ENCODE measurements at places on chromosomes 4 and X.
A peak's percentile ranks its signal among the peaks of the same experiment; 100 is the strongest.

GRCh38 chr4:152462047-152462446 is 73.8 kb downstream of the FBXW7 start:
- DNase-seq, result no peak

DNA sequence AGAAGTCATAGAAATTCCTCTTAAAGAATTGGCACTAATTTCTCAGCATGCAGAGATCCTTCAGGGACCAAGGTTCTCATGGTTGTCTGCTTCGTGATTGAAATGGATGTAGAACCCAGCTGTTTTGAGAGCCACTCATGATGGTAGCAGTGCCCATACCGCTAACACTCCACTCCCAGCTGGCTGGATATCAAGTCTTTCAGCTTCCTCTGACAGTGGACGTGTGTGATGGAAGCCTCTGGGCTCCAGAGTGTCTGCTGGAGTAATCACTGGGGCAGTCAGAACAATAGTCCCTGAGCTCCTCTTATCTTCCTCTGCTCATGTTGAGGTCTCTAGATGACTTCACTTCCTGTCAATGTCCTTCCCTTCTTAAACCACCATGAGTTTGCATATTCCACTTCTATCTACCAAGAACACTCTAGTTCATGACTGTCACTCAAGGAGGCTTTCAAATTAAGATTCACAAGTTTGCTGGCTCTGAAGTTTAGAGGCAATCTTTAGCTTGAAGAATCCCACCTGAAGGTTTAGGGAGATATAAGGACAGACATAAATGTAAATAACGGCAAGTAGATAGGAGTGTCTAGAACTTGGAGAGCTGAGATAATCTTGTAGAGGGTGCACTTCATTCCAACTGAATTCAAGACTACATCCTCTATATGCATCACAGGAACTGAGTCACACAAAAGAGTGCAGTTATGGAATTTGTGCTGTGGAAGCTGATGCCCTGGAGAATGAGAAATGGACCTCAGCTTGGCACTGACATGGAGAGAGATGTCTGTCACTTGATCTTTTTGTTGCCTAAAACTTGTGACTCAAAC is 64.5 kb upstream of the WDR1 start:
- no peak for DNase-seq

GRCh38 chrX:125398959-125399440 is 79.3 kb downstream of the TEX13C start:
- no peak for DNase-seq

DNA sequence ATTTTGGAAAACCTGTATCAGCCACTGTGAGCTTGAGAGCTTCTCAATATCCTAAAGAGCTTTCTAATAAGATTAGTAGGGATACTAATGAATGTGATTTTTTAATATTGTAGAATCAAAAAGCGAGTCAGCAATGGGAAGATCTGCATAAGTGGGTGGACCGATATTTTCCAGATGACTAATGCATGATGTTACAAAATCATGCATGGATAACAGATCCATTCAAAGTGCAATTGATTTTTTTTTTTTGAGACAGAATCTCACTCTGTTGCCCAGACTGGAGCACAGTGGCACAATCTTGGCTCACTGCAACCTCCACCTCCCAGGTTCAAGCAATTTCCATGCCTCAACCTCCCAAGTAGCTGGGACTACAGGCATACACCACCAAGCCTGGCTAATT is 7.3 kb upstream of the CLDN2 start:
- DNase-seq, result no peak

DNA sequence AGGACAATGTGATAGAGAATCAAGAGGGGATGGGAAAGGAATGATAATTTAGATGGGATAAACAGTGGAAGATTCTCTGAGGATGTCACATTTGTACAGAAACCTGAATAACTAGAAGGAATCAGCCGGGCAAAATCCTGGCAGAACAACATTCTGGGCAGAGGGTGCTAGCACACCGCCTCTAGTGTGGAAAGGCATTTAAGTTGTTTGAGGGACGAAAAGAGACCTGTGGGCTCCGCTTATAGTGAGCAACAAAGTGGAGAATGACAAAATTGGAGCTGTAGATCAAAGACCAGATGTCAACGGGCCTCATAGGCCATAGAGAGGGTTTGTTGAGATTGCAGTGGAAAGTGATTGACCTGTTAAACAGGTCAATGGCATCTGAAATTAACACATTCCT is 596.0 kb upstream of the SLIT2 start:
- no peak for DNase-seq

GRCh38 chr4:7073526-7074390 is 5.9 kb upstream of the GRPEL1 start:
- no peak for DNase-seq

GRCh38 chrX:151397741-151398070 is 700 bp downstream of the VMA21 start:
- no peak for DNase-seq

- no peak for DNase-seq
Measured at GRCh38 chr4:184769141-184769765, 35.4 kb upstream of the CENPU start.

DNA sequence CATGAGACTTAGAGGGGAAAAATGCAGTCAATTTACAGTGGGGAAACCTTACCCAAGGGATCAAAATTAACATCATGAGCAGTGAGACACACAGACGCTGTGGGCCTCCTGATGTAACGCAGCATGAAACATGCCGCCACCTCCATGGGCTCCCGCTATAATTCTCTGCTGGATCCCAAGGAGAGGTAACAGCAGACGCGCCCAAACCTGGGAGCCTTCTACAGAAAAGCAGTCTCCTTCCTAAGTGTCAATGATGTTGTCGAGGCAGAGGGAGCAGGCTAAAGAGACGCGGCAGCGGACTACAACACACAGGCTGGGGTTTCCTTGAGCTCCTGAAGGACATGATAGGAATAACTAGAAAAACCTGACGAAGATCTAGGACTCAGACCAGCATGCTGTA is 142.3 kb downstream of the AFAP1 start:
- DNase-seq, result no peak

GRCh38 chr4:73631565-73632226 is 11.5 kb upstream of the RASSF6 start:
- no peak for DNase-seq

DNA sequence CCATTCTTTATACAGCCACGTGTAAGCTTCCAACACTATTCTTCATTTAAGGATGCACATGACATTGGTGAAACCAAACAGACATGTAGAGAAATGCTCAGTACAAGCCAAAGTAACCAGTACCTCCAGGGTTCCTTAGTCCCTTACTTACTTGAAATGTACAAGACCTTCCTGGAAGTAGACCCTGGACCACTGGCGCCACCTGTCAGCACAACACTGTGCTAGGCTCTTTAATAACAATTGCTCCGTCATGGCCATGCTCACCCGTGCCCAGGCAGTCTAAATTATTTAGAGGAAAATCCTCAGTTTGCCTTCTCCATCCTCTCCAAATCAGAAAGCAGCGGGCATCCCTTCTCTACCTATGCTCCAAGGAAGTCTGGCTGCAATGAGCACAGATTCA is 52.7 kb downstream of the ADGRA3 start:
- DNase-seq, result no peak

GRCh38 chr4:38115601-38116000 is 155.4 kb downstream of the PTTG2 start:
- DNase-seq, result no peak

- no peak for DNase-seq
Measured at GRCh38 chrX:861921-862320, 231.3 kb downstream of the SHOX start.

DNA sequence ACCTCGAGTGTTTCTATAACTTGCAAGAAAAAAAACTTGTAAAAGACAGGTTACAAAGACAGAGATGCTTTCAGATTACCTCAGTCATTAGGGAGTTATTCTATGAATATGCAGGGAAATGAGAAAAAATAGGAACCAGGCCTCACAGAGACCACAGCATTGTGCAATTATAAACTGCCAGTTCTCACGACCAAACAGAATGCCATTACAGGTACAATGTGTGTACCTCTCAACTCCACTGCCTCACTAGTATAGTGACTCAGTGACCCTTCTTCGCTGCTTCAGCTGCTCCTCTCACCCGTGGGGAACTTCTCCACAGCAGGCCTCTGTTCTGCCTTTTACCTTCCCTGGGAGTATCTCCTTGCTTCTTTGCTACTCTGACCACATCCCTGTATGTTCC is 2.3 kb upstream of the HTATSF1 start:
- no peak for DNase-seq

DNA sequence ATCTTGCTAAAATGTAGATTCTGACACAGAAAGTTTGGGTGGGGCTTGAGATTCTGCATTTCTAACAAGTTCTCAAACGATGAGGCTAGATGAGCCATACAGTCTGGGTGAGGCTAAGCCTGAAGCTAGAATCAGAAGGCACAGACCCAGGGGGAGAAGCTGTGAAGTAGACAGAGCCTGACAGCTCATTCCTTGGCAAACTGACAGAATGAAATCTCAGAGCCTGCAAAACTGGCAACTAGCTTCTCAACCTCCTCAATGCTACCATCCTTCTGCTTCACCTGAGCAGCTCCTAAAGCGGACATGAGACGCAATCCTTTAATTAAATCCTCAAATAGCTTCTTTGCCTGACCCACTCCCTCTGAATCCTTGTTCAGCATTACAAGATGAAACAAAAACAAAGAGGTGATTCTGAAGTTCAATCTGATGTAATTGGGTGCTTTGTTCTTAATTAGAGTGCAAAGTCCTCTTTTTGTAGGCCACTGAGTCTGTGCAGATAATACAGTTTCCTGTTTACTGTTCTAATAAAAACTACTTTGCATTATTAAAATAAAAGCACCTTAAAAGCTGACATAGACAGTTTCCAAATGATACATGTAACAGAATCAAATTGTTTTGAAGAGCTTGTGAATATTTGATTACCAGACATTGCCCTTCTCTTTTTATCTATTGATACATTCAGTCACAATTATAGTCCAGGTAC is 71.0 kb upstream of the BMP2K start:
- no peak for DNase-seq

DNA sequence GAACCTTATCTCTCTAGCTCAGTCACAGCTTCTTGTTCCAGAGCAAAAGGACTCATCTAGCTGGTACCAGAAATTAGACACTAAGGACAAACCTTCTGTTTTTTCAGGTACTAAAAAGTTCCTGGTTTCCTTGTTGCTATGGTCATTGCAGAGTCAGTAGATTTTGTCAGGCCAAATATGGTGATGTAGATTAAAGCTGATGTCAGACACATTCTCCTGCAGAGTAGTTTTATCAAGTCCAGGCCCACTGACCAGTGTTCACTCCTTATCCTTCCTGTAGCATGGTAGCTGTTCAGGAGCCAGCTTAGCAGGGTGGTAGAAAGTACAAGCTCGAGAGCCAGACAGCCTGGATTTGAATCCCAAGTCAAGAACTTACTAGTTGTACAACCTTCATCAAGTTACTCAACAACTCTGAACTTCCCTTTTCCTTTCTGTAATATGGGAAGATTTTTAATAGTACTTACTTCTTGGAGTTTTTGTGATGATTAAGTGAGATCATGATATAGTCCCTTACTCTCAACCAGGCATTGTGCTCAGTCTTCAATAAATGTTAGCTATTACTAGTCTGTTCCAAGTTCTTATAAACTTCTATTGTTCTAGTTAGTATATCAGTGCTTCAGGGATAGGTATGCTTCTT is 17.9 kb downstream of the OCRL start:
- no peak for DNase-seq

- no peak for DNase-seq
Measured at GRCh38 chr4:150890246-150890645, 124.8 kb downstream of the LRBA start.

DNA sequence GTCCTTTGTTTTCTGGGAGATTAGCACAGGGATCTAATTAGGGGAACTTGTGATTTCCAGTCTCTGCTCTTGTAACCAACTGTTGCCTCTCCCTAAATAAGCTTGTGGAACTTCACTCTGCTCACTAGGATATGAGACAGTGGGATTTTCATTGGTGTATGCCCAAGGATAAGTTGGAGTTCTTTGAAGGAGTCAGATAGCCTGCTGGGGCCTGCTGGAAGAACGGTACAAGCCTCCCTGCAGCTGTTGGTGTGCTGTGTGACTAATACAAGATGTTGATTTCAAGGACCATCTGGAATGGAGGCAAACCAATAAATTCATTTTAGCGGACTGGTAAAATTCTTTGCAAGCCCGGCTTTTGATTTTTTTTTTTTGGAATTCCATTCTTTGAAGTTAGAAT is 167.0 kb downstream of the AASDH start:
- no peak for DNase-seq

GRCh38 chrX:132041015-132041414 is 17.9 kb downstream of the STK26 start:
- no peak for DNase-seq

DNA sequence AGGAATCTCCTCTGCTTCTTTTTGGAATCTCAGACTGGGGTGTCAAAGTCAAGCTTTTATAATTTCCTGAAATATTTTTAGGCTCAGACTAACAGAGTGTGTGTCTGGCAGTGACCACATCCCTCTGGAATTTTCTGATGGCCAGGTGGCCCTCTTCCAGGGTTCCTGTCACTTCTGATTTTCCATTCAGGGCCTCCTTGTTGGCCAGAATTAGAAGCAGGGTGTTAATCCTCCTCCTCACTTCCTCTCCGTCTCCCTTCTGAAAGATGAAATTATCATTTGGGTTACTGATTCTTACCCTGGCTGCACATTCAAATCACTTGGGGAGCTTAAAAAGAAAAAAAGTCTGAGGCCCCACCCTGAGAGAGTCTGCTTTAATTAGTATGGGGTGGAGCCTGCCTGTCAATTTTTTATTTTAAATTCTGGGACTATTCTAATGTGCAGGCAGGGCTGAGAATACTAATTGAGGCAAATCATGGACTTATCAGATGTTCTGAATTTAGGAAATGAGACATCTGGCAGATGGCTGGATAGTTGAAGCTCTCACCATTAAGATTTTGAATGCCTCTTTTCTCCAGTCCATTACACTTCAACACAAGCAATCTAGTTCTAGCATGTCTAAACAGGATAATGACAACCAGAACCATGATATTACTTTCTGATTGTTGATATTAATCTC is 43.2 kb downstream of the HAND2 start:
- DNase-seq, result peak; percentile 79

DNA sequence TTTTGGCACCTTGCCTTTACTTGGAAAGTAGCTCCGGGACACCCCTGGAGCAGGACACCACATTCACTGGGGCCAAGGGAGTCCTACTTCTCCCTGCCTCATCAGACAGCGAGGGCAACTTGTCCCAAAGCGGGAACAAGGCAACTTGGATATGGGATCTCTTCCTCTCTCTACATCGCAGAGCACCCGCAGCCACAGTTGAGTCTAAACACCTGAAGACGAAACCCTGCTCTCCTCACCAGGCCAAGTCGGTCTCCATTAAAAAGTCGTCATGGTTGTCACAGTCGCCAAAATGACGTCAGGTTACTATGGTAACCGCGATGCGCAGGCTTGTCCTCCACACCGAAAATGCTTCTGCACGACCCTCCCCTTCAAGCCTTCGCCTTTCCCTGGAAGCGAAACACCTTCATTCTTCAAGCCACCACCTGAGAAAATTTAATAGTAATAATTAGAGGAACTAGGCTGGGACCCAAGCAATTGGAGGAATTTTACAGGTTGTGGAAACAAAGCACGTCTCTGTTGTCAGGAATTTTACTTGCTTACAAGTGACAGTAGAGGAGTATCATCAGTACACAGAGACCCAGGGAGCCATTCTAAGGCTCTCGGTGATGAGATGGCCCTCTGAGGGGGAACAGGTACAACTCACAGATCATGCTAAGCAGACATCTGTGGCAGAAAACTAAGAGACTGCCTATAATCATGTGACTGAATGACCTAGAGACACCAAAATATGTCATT is 30.5 kb upstream of the TCEAL4 start:
- no peak for DNase-seq

- no peak for DNase-seq
Measured at GRCh38 chrX:153491918-153492317, 2.9 kb upstream of the BGN start.

GRCh38 chr4:86089781-86090323 is 270.0 kb downstream of the MAPK10 start:
- DNase-seq, result no peak

- no peak for DNase-seq
Measured at GRCh38 chrX:151458824-151459223, 61.8 kb downstream of the VMA21 start.
